ENCODE measurements at places on chromosomes 6 and 20.

- no peak for DNase-seq
Observed at GRCh38 chr20:59334651-59335300, 34.4 kb downstream of the EDN3 start.

DNA sequence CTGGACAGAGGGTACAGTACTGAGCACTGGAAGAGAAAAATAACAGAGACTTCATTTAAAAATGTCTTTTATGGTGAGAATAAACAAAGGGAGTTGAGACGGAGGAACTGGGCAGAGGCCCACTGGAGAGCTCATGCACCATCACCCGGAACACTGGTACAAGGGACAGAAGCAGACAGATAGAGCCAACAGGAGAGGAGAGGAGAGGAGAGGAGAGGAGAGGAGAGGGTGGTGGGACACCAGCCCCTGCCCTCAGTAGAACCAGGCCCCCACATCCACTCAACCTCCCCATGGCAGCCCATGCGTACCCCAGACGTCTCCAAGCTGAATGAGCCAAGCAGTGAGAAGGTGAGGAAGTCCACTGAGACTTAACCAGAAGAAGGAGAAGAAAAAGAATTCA is 390.5 kb upstream of the CNR1 start:
- DNase-seq: no peak

- no peak for DNase-seq
Observed at GRCh38 chr6:3910106-3910663, 61.0 kb downstream of the FAM50B start.

DNA sequence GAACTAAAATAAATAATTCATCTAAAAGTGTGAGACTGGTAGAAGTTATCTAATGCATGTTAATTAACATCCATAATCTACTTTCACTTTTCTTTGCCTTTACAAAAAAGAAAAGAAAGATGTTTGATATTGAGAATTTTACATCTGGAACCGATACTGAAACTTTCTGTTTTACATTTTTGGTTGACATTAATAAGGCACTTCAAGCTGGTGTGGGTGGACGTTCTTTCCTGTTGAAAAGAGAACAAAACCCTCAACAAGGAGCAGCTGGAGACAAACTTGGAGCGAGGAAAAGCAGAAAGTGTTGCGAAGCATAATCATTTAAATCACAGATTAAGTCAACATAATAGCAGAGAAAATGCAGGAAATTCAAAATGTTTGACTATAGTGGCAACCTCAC is 575.2 kb upstream of the ADGRB3 start:
- DNase-seq: no peak

DNA sequence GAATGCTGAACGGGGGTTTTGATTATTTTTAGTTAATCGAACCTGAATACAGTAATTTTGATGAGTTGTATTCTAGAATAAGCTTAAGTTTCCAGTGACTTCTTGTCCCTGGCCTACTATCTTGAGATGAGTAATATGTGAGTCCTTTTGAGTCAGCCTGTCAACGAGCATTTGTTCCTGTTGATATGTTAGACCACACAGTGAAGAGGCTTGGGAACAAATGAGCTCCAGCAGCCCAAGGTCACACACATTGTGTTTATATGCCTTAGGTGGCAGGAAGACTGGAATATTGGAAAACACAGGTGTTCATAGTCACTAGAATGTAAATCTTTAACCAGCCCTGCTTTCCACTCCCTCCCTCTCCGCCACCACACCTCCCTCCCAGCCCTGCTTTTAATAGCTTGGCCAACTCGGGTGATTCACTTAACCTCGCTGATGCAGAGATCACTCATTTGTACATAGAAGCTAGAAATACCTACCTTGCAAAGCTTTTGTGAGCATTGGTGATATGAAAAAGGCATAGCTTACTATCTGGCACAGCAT is 9.1 kb downstream of the SMPDL3A start:
- peak; percentile 27 for DNase-seq

- no peak for DNase-seq
Observed at GRCh38 chr20:18090044-18090443, 32.3 kb upstream of the OVOL2 start.

- DNase-seq: no peak
Observed at GRCh38 chr6:128303870-128304269, 216.5 kb downstream of the PTPRK start.

DNA sequence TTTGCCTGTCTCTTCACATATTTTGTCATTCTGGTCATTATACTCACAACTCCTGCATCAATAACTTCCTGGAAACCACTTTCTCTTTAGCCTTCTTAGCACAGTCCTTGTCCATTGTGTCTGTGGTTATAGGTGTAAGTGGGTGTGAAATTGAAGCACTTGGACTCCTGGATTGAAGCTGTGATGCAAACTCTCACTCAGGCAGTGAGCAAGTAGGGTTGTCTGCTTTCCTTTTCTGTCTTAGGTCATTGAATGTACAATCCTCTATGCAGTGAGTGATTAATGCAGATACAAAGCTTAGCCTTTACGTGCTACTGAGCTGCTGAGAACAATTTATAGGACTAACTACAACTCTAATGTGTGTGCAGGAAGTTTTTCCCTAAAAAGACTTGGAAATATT is 54.8 kb downstream of the ADGRB3 start:
- peak; percentile 42 for DNase-seq

- DNase-seq: no peak
Observed at GRCh38 chr6:151481786-151482185, 12.0 kb upstream of the CCDC170 start.

GRCh38 chr6:139475241-139475640 is 100.8 kb upstream of the CITED2 start:
- DNase-seq: no peak

- no peak for DNase-seq
Observed at GRCh38 chr6:5865506-5866031, 141.2 kb downstream of the NRN1 start.

DNA sequence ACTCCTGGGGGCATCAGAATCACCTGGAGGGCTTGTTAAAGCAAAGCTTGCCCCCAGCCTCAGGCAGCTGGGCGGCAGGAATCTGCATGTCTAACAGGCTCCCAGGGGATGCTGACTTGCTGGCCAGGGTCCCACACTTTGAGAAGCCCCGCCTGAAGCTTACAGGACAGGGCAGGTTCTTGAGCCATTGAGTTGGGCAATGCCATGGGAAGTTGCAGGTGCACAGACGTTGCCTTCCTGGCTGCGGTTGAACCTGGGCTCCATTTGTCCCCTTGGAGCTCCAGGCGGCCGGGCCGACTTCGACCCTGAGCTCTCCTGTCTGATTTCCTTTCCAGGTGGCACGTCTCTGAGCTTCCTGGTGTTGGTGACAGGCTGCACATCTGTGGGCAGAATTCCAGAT is 46.8 kb downstream of the SYNJ2 start:
- no peak for DNase-seq

GRCh38 chr6:93701526-93701925 is 282.2 kb upstream of the EPHA7 start:
- no peak for DNase-seq

- peak; percentile 95 for DNase-seq
Observed at GRCh38 chr20:62711703-62712101, 3.1 kb downstream of the NTSR1 start.

GRCh38 chr6:125002406-125002741 is 40.1 kb downstream of the RNF217 start:
- no peak for DNase-seq

- DNase-seq: no peak
Observed at GRCh38 chr6:156917213-156917612, 140.0 kb downstream of the ARID1B start.

DNA sequence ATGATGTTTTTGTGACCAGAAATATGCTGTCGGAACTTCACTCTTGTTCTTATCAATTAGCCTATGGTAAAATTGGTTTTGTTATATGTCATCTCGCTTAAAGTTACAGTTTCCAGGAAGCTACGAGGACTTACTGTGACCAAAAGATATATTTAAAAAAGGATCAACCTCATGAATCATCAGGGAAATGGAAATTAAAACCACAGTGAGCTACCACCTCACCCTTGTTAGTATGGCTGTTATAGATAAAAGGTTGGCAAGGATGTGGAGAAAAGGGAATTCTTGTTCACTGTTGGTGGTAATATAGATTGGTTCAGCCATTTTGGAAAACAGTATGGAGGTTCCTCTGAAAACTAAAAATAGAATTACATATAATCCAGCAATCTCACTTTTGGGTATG is 14.3 kb upstream of the INSM1 start:
- DNase-seq: no peak

DNA sequence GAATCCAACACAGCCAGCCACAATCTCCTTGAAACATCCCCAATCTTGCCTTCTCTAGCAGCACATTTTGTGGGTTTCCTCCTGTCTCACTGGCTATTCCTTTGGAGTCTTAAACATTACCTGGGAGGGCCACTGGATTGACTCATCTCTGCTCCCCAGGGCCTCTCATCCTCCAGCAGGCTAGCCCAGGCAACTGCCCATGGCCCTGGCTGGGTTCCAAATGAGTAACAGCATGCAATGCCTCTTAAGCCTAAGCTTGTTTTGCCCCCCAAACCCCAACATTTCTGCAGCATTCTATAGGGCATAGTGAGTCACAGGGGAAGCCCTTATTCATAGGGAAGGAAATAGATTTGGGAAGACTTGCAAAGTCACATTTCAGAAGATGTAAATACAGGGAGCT is 204.9 kb downstream of the FOXA2 start:
- peak; percentile 51 for DNase-seq

- DNase-seq: peak; percentile 36
Observed at GRCh38 chr6:28336284-28337120, 554 bp upstream of the ZSCAN31 start.

DNA sequence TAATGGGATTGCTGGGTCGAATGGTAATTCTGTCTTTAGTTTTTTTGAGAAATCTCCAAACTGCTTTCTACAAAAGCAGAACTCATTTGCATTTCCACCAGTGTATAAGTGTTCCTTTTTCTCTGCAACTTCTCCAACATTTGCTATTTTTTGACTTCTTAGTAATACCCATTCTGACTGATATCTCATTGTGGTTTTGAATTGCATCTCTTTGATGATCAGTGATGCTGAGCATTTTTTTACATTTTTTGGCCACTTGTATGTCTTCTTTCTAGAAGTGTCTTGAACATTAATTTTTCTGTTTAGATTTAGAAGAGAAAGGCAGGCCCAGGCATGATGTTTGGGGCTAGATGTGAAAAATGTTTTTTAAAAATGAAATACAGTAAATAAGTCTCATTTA is 553.1 kb upstream of the MAN1A1 start:
- no peak for DNase-seq

- DNase-seq: no peak
Observed at GRCh38 chr20:14729390-14729789, 392.0 kb upstream of the FLRT3 start.

DNA sequence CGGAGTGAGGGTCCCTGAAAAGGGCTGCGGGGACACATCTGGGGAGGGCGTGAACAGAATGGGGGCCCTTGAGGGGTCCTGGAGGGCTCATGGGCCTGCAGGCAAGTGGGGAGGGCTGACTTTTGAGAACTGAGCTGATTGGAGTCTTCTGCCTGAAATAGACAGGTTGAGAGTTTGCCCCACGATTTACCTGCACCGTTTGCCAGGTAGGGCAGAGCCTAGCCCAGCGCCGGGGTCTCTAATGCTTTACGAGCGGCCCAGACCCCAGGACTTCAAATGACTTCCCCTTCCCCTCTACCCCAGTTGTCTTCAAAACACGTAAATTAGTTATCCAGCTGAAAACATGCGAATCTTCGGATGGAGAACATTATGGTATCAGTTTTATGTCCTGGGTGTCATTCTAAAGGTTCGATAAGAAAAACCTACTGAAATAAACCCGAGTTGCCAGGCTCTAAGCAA is 1.3 kb downstream of the PLCB1 start:
- no peak for DNase-seq

DNA sequence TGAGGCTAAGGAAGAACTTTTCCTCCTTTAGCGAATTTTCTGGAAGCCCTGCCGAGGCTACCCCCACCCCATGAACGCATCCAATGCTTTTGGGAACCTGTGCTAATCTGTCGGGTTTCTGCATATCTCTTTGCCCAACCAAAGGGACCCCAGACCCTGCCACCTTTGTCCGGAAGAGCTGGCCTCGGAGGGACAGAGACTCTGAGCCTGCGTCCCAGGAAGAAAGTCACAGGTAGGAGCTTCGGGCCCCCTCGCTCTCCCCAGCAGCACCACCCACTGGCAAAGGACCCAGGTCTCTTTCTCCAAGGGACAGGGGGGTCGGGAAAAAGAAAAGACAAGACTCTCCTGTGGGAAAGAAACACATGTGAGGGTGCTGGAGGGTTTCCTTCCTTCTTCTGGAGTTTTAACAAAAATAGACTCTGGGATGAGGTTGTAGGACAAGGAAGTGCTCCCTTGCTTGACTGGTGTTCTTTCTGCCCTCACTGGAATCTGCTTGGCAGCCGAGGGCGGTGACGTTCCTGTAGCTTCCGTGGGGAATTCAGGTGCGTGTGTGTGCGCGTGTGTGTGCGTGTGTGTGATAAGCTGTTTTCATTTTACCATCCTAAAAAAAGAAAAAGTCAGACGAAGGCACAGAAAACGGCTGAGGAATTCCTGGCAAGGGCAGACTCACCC is 16.3 kb upstream of the FOXC1 start:
- DNase-seq: no peak

DNA sequence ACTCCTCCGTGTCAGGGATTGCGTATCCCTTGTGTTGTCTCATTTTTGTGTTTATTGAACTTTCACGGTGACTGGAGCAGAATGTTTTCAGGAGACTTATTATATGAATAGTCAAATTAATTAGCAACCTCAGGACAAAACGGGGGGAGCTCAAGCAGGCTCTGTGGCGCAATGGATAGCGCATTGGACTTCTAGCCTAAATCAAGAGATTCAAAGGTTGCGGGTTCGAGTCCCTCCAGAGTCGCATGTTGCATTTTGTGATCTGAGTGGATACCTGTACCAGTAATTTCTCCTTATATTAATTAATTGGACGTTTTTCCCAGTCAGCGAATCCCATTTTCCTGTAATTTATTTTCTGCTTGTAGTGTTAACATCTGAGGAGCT is 89.1 kb upstream of the ZNF184 start:
- DNase-seq: no peak

DNA sequence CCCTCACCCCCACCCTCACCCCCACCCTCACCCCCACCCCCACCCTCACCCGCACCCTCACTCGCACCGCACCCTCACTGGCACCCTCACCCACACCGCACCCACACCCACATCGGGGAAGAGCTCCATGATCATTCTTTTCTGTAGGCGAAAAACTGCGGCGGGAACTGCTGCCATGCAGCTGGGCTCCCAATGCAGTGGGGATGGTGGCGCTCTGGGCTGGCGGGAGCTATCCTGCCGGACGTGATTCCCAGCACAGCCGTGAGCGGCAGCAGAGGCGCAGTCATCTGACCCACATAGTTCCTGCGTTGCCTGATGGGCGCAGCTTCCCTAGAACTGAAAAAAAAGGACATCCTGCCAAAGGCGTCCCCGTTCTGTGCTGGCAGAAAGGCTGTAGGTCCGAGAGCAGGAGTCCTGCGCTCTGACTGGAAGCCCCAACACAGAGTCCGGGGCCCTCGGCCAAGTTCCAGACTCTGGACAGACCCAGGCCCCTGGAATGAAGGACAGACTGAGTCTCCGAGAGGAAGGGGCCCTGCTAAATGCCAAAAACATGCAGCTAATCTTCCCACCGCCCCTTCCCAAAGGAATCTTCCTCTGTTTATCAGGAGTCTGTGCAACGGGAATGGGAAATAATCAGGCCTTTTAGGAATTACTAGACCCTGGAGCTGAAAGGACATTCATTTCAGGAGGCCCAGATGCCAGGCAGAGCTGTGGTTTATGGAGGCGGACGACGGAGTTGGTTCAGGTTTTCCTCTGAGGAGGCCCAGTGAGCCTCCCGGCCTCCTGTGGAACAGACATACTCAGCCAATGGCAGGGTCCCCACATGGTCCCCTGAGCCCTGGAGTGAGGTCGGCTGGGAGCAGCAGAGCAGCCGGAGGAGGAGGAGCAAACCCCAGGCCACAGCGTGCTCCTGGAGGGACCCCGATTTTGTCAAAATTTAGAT is 14.1 kb upstream of the TCFL5 start:
- peak; percentile 85 for DNase-seq

Data from NCI-H345 (cell line).